Fibroblast of skin of scalp (primary cell): ENCODE measurements at places on chromosomes 12 and 14.
A peak's percentile ranks its signal among the peaks of the same experiment; 100 is the strongest.

DNA sequence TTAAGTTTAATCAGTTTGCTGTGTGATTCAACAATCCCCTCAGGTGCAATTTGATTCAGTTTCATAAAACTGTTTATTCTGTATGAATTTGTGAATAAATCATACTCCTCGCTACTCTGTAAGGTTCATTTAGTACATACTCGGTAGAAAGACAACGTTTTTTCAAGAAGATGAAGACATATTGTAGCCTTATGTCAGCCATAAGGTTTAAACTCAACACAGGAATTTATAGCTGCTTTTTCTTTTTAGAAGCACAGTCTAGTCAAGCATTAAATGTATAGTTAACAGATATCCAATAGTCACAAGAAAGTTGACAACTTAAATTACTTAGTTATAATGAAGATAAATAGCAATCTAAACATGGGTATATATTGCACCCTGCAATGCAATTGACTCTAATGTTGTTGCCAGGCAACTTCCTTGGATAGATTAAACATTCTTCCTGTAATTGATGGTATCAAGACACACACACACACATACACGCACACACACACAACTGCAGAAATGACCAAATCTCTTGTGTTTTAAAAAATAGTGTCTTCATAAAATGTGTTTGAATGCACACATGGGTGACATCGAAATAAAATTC is 151.5 kb upstream of the MGAT4C start:
- no peak for DNase-seq

DNA sequence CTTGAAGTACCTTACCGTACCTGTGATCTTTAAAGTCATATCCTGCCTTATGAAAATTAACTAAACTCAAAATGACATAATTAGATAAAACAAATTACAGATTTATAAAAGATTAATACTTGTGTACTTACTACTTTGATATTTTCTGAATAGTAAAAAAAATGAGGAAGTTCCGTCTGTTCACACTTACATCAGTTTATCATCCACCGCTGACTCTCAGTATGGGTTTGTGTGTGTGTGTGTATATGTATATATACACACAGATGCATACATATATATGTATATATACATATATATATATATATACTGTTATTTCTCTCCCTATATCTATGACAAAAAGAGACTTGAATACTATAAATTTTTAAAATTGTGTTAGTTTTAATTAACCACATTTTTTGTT is 65.0 kb upstream of the MON2 start:
- DNase-seq = no peak

DNA sequence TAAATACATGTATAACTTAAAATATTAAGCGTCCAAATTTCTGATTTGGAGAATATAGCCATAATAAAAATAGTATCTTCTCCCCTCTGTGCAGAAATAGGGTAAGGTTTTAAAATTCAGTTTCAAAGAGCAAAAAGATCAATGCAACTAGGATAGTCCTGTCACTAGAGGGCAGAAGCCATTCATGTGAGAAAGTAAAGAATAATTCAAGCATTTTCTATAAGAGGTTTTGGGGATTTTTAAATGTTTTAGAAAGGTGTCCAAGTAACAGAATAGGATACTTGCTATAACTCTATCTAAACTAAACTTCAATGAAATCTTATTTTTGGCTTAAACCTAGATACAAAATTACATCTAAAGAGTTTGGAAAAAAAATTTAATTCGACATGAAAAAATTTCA is 50.3 kb downstream of the ADAMTS20 start:
- peak; percentile 41 for DNase-seq

GRCh38 chr14:31545328-31545727 is 15.9 kb upstream of the NUBPL start:
- no peak for DNase-seq

- DNase-seq = peak; percentile 85
These were observed 24.3 kb upstream of the EMP1 start for GRCh38 chr12:13171921-13172859.
